GM12878 (cell line): ENCODE measurements at places on chromosomes 16 and 17. TPM values are rescaled to one million over a fixed set of nuclear protein-coding genes. Genes with fewer than 3 reads are reported as not detected.

DNA sequence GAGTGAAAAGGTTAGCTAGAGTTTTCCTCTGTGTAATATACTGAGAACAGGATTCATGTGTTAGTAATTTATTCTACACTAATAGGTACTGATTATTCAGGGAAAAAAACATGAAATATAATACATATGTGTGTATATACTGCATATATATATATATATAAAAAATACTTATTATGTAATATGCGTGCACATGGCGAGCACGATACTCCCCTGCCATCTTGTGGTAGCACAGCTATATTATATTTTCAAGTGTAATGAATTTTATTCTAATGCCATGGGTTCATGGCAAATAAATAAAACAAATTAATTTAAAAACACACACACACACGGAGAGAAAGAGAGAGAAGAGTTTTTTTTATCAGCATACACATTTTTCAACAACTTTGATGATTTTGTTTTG lies 460.6 kb downstream of the KCNJ2 start:
- no peak for DNase-seq

DNA sequence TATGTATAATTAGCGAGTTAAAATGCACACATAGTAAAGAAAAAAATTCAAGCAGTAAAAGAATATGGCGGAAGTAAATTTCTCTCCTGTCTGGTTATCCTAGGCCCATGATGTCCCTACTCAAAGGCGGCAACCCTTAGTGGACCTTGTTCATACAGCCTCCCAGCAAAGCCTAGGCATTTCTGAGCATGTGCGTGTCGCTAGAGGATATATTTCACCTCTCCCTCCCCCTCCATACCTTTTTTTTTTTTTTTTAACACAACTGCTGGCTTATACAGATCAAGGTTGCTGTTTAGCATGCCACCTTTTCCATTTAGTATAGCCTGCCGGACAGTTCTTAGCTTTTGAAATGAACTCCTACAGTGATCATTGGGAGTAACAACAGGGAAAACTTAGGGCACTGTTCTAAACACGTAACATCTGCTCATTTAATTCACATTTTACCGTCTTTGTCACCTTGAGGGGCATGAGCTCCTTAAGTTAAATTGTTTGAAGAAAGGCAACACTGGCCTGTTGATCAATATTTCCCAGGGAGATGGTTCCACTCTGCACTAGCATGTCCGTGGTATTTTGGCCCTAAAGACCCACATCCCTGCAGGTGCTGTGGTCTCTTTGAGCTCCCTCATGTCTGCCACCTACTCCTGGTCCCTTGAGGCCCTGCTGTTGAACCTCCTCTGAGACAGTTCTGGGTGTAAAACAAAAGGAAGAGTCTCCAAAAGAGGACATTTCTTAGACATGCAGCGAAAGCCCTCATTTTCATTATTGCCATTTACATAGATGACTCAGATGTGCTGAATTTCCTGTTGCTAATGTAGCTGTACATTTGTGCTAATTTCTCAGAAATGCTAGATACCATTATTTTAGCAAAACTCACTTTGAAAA lies 4.1 kb upstream of the TNFRSF13B start:
- peak; percentile 93 for DNase-seq

- DNase-seq: no peak
These were observed 7.3 kb downstream of the ARHGAP27 start for GRCh38 chr17:45425125-45425983.

The BAIAP3 gene
- polyA plus RNA-seq: 0.19 and 0.31 TPM in 2 replicates

The RFNG gene
- polyA plus RNA-seq: 1.6 and 2.1 TPM in 2 replicates

DNA sequence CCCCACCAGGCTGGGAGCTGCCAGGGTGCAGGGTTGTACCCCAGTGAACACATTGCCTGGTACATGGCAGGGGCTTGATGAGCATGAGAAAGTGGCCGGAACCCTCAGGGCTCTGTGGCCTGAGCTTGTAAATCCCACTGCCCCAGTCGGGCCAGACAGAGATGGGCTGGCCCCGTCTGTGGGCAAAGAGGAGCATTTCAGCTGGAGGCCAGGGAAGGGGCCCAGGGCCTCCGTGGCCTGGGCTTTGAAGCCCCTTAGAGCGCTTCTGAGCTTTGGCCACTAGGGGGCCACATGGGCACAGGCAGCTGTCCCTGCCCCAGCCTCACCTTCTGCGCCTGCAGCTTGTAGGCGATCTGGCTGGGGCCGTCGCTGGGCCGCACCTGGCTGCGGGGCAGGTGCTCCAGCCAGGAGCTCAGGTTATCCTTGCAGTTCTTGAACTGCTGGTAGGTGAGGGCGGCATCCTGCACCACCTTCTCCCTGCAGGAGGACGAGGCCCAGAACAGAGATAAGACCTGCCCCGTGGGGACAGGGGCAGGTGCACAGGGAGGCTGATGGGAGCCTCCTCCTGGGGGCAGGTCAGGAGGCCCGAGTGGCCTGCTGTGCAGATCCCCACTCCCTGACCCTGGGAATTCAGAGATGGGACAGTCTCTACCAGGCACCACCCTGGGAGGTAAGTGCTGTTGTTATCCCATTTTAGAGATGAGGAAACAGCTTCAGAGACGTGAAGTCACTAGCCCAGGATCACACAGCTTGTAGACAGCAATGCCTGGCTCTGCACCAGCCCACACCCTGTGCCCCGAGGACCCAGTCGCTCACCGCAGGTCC lies 12.8 kb downstream of the EVPL start:
- no peak for DNase-seq

- no peak for DNase-seq
These were observed 1.2 kb downstream of the COX10 start for GRCh38 chr17:14070344-14070984.

DNA sequence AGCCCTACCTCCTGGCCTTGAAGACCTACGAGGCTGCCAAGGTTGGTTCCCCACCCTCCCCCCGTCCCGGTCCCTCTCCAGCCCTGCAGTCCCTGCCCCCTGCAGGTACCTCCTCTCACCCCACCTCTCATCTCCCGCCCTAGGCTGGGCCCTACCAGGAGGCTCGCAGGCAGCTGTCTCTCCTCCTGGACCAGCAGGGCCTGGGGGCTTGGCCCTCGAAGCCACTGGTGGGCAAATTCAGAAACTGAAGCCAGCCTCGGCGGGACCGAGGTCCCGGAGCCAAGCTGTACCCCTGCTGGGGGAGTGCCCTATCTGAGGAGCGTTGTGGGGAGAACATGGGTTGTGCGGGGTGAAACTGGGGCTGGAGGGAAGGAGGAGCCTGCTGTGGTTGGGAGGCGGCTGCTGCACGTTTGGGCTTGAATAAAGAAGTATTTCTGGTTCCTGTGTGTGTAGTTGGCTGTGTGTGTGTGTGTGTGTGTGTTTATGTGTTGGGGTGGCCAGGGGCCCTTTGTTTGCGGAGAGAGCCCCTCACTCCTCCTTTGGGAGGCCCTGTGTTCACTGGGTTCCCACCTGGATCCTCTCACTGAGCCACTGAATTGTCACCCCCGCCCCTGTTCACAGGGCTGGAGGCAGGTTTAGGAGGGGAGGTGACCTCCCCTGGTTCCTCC lies 5.9 kb downstream of the ADAD2 start:
- DNase-seq: no peak

- no peak for DNase-seq
These were observed 223.2 kb upstream of the FOXF1 start for GRCh38 chr16:86286991-86287663.

The DOC2B gene
- not detected in 2 replicates for polyA plus RNA-seq
